Cerebellar nuclear complex (tissue), 1 donor: ENCODE measurements at places on chromosomes 11 and 22.

DNA sequence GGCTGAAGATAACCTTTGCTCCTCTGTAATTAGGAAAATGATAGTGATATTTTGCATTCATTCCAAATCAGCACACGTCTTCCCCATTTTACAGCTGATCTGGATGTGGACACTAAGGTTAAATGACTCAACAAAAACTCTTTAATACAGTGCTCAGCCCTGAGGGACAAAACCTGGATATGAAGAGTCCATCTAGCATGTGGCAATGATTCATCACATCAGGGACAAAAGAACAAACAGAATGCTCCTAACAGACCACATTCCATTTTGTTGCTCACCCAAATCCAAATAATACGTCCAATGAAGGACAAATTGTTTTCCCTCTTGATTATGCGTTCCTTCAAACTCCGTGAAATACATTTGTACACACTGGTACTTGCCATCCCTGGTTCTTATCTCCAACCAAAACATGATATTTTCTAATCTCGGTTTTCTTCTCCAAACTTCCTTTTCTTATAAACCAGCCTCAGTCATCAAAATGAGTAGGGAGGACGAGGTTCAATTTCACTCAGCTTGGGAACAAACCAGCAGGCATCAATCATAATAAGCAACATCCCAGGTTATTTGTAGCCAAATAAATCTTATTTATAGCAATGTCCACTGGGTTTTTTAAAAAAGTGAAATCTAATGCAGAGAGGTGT, 53.7 kb upstream of the MTMR2 start:
- DNase-seq, result no peak

DNA sequence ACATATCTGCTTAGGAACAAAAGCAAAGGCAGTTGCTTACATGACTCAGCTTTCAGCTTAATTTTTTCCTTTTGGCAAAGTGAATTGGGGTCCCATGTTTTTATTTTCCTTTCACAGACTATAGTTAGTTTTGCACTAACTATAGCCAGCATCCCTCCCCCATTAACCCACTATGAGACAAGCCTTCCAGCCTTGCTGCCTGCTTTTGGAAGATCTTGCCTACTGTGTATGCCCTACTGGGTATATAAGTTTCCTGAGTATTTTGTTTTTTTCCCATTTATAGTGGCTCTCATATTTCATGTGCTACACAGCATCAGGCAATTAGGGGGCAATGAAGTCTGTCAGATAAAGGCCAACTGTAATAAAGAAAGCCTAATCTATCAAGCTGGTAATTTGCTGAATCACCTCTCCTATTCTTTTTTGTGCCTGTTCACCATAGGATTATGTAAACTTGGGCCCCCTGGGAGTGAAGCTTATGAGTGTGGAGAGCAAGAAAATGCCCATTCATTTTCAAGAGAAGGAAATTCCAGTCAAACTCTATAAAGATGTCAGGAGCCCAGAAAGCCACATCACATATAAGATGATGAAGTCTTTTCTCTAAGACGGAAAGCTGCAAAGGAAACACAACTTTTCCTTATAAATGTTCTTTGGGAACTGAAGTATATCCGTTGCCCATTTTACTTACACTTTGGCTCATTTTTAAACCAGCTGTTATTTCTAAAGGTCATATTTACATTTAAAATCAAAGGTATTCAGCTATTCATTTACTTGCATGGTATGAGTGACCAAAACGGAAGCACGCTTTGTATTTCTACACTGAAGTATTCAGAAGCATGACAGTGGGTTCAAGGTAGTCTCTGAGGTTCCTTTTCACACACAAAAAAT, 64.0 kb downstream of the CCDC83 start:
- no peak for DNase-seq

- no peak for DNase-seq
These were observed 5.1 kb upstream of the APLP2 start for GRCh38 chr11:130064596-130064995.

GRCh38 chr11:86790867-86791849, 9.2 kb upstream of the PRSS23 start:
- no peak for DNase-seq

DNA sequence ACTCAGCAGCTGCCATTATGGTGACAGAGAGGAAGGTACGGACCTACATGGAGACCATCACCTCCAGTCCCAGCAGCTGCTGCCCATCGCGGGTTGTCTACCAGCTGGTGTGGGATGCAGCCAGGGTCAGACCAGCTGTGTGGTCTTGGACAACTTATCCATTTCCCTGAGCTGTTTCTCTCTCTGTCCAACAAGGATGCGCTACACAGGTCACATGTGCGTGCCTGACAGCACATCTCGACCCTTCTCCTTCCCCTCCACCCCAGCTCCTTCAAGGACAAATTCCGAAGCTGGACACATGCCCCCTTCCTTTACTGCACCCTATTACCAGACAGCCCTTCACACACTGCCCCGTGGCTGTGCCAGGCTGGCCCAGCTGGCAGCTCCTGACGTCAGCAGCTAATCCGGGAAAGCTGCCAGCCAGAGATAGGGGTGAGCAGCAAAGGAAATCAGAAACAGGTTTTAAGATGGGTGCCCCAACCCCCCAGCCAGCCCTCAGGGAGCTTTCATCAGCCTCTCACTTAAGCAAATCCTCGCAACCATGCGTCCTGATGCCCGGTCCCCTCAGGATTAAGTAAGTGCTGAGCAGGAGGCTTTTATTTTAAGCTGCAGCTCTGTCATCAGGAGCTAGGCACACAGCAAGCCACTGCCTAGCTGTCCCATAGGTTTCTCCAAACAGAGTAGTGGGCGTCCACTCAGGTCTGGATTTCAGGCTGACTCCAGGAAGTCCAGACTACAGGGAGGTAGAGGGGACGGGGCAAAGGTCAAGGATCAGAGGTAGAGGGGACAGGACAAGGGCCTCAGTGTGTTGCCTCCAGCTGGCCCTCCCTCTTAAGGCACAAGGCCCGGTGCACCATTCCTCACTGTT, 20.3 kb downstream of the TEF start:
- DNase-seq, result peak; percentile 68

GRCh38 chr22:44566911-44567310, 68.9 kb upstream of the RTL6 start:
- no peak for DNase-seq

- no peak for DNase-seq
These were observed 37.6 kb upstream of the DBX1 start for GRCh38 chr11:20197881-20198280.

DNA sequence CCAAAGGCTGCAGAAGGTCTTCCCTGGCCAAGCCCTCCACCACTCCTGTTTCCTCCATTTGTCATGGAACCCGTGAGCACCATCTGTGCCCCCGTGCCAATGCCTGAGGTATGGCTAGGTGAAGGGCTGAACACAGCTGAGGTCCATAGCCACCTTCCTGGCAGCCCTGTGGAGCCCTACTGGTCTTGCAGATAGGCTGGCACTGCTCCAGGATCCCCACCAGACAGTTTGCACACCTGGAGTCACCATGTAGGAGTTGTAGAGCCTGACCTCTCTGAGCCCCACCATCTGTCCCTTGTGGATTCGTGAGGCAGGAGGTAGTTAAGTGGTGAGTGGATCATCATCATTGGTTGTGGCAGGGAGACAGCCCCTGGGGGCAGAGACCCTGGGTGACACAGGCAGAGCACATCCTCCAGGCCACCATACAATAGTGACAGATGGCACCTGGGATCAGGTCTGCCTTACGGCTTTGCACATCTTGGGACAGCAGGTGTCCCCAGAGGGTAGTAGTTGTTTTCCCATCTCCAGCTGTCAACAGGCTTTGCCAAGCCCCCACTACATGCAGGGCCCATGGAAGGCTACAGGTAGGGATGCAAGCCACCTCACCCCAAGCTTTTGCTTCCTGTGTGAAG, 52.5 kb upstream of the SUSD2 start:
- no peak for DNase-seq

- no peak for DNase-seq
These were observed 7.6 kb upstream of the CTR9 start for GRCh38 chr11:10743354-10744000.

DNA sequence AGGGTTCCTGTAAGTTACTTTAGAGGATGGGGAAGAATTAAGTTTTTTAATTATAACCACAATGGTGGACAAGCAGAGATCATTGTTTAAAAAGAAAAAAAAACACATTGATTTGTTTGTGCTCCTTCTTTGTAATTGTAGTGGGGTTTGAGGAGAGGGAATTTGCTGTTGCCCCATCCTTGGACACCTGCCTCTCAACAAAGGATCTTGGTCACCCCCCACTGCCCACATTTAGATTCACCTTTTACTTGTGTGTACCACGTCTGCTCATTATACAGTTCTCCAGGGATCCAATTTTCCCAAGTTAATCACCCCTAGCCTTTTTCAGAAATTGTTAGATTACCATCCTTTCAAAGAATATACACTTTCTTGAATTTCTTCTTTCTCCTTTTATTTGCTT, 53.0 kb downstream of the DNAJC24 start:
- DNase-seq, result no peak

DNA sequence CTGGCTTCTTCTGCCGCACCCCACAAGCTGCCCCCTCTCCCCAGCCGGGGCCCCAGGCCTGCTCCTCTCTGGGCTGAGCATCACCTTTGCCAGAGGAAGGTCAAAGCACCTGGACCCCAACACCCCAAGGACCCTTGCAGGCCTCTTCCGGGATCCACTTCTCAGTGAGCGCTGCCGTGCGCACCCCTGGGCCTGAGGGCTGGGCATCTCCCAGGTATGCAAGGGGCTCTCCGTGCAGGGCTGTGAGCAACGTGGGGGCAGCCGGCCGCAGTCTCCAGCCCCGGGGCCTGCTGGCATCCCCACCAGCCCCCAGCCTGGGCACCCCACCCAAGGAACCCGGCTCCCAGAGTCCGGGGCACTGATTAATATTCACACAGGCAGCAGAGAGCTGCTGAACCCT, 64.0 kb downstream of the BRD1 start:
- no peak for DNase-seq

- DNase-seq, result peak; percentile 48
These were observed 1.2 kb upstream of the MICALL1 start for GRCh38 chr22:37904572-37905533.

- no peak for DNase-seq
These were observed 23.4 kb downstream of the PANX1 start for GRCh38 chr11:94151903-94152677.

DNA sequence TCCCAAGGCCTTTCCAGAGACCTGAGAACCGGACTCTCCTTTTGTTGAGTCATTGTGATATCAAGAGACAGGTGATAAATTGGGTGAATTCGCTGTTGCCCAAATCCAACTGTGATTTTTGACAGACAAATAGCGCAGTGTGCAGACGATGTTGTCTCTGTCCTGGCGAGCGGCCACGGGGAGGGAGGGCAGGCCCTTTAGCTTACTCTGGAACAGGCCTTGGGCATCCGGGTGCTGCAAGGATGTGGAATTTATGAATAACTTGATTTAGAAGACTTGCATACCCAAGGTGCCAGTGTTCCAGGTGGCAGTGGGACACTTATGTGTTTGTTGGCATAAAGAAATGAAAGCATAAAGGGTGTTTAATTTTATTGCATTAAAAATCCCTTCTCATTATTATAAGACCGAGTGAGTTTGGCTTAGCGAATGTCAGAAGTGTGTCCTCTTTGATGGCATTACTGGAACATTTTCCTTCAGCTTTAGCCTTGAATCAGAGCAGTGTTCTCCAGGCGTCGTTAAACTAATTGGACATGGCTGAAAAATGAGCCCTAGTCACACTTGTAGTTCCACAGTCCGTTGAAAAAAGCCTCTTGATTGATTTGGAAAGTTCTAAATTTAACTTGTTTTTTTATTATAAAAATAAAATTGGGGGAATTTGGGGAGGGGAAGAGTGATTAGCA, 9.4 kb downstream of the LDLRAD3 start:
- DNase-seq, result peak; percentile 19

DNA sequence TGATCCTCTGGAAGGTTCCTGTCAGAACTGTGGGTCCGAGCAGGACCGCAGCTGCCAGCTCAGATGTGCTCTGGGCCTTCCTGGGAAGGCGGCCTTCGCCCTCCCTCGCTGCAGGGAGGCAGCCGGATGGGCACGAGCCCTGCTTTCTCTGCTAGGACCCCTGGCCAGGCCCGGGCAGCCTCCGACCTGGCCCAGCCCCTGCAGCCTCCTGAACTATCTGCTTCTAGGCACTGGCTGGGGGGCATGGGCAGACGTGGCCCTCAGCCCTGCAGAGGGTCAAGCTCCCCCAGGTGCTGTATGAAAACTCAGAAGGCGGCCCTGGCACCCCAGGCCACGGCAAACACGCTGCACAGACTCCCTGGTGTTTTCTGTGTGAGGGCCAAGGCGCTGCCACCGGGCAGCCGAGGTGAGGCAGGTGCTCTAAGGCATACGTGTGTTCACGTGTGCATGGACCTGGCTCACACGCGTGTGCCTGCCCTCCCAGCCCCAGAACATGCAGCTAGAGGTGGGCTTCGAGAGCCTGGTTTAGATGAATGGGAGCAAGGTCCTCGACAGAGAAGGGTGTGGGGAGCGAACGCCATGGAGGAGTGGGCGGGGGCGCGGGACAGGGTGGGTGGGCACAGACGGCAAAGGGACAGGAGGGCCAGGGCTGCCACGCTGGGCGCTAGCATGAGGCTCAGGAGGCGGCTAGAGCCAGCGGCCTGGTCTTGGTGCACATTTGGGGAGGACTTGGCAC, 4.3 kb downstream of the LRFN4 start:
- no peak for DNase-seq

GRCh38 chr11:126359431-126360048, 4.1 kb downstream of the ST3GAL4 start:
- DNase-seq, result no peak

DNA sequence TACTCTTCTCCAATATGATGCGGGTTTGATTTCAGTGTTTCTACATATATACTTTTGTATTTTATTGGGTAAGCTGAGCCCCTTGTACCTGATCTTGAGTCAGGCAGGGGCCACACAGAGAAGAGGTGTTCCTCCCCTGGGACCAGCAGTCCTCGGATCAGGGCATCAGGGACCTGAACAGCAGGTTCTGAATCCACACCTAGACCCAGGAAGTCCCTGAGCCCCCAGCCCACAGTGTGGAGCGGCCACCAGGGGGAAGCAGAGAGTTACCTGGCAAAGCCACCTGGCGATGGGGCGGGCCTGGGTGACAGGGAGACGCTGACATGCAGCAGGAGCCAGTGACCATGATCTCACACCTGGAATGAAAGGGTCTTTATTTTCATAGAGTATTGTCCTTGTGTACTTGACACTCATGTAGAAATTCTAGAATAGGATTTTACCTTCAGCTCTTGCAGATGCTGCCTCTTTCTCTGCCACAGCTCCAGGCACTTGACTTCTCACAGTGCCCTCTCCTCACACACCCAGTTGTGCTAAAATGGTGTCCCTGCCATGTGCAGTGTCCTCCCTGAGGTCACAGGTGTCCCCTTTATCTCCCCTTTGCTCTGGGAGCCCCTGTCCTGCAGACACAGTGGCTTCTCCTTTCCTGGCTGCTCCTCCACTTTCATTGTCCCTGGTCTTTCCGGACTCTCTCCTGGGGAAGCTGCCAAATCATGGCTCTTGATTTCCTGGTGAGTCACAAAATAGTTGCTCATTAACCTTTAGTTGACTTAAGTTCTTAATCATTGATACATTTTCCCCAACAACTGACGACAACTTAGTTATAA, 48.5 kb downstream of the GGTLC2 start:
- DNase-seq, result no peak

- no peak for DNase-seq
These were observed 13.1 kb downstream of the USH1C start for GRCh38 chr11:17531071-17531600.
